ENCODE measurements at places on chromosomes 2 and 18.
A peak's percentile ranks its signal among the peaks of the same experiment; 100 is the strongest.

GRCh38 chr2:83572400-83572799 is 886.7 kb downstream of the SUCLG1 start:
- no peak for DNase-seq

- DNase-seq, result peak; percentile 56
Observed at GRCh38 chr2:135909976-135910375, 33.7 kb upstream of the MCM6 start.

DNA sequence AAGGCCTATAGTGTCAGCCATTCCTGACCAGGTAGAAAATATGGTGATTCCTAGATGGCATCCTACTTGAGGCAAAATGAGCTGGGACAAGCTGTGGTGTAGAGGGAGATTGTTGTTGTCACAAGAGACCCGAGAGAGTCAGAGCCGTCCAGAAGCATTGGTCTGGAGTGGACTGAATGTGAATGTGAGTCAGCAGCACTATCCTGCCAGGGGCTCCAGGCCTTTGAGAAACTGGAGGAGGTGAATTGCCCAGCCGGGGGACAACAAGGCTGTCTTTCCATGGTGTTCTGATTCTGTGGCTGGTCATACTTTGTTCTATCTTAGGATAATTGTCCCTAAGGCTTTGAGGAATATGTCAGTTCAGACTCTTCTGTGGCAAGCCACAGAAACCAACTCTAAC is 29.4 kb upstream of the EIF2AK3 start:
- DNase-seq, result no peak

DNA sequence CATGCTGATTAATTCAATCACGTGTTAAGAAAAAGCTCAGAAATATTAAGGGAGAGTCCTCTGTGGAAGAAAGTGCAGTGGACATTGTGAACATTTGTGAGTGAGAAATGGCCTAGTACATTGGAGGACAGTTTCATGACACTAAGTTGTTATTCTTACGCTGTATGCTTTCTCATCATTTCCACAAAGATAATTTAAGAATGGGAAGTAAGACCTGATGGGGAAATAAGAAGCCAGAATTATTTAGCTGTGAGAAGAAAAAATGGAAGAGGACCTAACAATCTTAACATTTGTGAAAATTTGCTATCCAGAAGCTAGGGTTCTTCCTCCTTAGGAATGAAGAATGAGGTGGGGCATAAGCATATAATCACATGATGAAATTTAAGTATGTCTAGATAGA is 15.2 kb upstream of the RAPH1 start:
- no peak for DNase-seq
